ENCODE measurements at places on chromosomes 4 and X.

GRCh38 chr4:56804551-56804950, 16.9 kb downstream of the SPINK2 start:
- peak; percentile 52 for DNase-seq

GRCh38 chr4:89008166-89008565, 48.8 kb downstream of the FAM13A start:
- no peak for DNase-seq

- peak; percentile 76 for DNase-seq
Measured at GRCh38 chr4:113760094-113760794, 1.3 kb downstream of the CAMK2D start.

GRCh38 chrX:40188573-40189417, 91.0 kb upstream of the BCOR start:
- no peak for DNase-seq

GRCh38 chr4:138063581-138063980, 178.6 kb downstream of the SLC7A11 start:
- DNase-seq = no peak

GRCh38 chrX:72467135-72467534, 105.5 kb downstream of the HDAC8 start:
- no peak for DNase-seq

DNA sequence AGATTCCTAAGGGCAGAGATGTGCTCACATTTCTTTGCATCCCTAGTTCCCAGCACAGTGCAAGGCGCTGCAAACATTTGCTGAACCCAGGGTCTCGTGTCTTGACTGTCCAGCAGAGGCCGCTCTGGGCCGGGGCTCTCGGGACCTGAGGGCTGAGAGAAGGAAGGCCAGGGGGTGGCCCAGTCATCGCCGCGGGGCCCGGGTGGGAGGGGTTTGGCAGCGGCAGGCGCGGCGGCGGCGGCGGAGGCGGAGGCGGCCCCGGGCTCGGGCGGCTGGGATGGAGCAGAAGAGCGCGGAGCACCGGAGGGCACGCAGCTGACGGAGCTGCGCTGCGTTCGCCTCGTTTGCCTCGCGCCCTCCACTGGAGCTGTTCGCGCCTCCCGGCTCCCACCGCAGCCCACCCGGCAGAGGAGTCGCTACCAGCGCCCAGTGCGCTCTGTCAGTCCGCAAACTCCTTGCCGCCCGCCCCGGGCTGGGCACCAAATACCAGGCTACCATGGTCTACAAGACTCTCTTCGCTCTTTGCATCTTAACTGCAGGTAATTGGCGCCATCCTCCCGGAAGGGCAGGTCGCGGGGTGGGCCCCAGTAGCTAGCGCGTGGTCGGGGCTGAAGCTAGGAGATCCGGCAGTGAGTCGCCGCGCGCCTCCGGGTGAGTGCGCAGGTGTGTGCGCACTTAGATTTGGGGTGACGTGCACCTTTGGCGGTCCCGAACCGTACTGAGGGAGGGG, at the start of gene PARM1:
Gene PARM1 (plus strand): TSS at position 285 of the 730 bp plus-strand sequence. CDS start 212 bp downstream, at position 497.
- peak; percentile 93 for DNase-seq

GRCh38 chr4:84579403-84579776, 3.5 kb upstream of the CDS1 start:
- DNase-seq = no peak

DNA sequence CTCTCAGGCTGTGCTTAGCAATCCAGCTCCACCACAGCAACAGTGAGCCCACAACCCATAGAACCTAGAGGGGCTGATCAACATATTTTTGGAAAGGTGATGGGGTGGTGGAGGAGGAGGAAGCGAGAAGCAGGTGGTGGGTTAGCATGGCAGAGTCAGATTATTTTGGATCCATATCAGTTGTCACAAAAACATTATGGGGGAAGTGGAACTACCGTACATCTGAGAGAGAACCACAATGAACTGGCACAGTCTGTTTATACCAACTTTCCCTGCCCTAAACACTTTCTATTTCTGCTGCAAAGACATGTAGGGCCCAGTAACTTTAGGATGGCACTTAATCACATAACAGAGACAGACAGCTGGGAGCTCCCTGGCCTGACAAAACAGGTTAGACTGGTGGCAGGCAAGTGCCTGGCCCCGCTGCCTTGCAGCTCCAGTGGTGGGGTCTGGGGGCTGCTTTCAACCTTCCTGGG, 4.3 kb downstream of the SLC9A7 start:
- no peak for DNase-seq

- DNase-seq = no peak
Measured at GRCh38 chrX:1466971-1467561, 14.4 kb upstream of the ASMTL start.

GRCh38 chr4:88570001-88570400, 22.3 kb upstream of the HERC3 start:
- DNase-seq = peak; percentile 34

DNA sequence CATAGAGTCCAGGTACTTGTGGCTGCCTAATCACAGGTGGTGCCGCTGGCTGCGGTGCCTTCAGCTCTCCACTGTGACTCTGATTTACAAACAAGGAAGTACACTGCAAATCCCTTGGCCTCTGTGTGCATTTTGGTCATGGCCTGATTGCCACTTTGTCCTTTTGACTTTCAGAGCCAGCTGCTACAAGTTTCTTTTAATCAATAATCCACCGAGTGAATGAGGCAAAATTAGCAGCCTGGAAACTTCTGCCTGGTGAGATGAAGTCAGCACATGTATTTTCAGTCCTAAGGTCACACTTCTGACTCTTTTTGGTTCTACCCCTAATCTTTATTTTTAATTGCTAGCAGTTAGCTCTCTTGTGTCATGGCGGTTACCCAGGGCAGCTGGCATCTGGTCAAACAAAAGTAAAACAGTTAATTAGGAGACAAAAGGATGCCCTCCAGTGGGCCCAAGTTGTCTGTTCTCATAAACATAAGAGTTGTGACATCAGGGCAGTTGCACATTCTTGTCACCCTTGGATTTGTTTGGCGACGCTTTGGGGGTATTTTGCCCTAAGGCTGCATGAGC, 62.3 kb upstream of the LNX1 start:
- DNase-seq = no peak

- DNase-seq = no peak
Measured at GRCh38 chrX:12721042-12721441, 70.2 kb upstream of the PRPS2 start.

GRCh38 chrX:17579026-17579425, 158.3 kb upstream of the SCML1 start:
- DNase-seq = no peak

GRCh38 chrX:109578916-109579315, 42.3 kb downstream of the NXT2 start:
- DNase-seq = no peak

DNA sequence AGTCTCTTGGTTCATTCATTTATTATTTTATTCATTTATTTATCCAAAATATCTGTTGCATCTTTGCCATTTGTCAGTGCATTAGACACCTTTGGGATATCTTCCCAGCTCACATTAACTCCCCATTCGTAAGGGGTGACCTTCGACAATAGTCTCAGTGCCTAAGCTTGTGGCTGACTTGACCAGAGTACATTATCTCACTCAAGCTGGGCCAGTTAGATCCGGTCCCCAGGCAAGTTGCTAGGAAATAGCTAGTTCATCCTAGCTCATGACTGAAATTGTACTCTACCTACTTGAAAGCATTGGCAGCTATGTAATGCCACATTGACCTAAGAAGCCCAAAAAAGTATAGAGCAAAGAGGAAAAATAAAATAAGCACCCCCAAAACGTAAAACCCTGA, 165.3 kb downstream of the FBXO8 start:
- no peak for DNase-seq

DNA sequence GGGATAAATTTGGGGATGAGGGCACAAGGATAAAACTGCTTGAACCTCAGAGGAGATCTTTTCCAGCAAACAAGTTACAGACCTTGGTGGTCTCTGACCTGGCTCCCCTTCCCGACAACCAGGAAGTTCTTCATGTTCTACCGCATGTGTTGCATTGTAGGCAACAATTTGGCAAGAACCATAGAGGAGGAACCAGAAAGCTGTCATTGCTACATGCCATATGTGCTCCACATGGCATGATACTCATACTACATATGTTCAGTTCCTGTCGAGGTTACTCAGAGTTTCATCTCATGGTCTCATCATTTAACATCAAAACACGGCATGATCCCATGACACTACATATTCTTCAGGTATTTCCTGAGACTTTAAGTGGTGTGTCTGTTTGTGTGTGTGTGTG, 235.9 kb downstream of the OR13H1 start:
- no peak for DNase-seq

DNA sequence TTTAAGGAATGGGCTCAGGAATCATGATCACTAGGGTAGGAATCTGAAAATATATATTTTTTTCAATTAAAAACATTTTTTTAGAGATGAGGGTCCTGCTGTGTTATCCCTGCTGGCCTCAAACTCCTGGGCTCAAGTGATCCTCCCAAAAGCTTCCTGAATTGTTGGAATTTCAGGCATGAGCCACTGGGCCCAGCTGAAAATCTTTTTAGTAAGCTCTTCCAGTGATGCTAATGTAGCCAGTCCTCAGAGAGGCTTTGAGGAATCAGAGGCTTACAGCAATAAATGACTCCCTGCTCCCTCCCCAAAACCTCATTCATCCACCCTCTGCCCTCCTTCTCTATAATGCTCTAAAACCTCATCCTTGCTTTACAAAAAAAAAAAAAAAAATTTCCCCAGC, 129.5 kb downstream of the ZIC3 start:
- no peak for DNase-seq

DNA sequence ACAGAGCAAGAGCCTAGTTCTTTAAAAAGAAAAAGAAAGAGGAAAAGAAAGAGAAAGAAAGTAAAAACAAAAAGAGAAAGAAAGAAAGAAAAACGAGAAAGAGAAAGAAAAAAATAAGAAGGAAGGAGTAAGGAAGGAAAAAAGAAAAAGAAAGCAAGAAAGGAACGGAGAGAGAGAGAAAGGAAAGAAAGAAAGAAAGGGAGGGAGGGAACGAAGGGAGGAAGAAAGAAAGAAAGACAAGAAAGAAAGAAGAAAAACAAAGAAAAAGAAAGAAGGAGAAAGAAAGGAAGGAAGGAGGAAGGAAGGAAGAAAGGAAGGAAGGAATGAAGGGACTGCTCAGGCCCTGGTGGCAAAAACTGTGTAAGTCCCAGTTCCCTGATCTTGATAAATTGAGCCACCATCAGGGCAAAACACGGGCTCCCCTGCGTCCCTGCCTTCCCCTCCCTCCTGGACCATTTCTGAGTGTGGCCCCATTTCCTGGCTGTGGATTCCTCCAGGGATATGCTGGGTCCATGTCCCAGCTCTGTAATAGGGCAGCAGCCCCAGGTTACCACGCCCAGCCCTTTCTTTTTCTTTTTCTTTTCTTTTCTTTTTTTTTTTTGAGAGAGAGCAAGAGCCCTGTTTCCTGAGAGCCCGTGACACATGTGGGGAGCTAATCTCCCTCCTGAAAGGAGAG, 44.8 kb downstream of the SHOX start:
- peak; percentile 51 for DNase-seq

DNA sequence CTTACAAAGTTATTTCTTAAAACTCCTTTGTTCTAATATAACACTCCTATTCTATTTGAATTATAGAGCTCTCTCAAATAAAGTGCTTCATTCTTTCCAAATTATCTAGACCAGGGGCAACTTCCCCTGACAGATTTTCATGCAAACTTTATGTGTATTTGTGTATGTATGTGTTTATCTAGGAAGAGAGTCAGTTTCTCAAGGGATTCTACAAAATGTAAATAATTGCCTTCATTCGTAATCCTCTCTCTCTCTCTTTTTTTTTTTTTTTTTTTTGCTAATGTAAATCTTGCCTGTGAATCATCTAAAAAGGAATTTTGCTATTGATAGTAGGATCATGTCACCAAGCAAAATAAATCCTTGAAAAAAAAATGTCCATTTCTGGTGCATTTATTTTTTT, 38.9 kb upstream of the RBPJ start:
- no peak for DNase-seq

DNA sequence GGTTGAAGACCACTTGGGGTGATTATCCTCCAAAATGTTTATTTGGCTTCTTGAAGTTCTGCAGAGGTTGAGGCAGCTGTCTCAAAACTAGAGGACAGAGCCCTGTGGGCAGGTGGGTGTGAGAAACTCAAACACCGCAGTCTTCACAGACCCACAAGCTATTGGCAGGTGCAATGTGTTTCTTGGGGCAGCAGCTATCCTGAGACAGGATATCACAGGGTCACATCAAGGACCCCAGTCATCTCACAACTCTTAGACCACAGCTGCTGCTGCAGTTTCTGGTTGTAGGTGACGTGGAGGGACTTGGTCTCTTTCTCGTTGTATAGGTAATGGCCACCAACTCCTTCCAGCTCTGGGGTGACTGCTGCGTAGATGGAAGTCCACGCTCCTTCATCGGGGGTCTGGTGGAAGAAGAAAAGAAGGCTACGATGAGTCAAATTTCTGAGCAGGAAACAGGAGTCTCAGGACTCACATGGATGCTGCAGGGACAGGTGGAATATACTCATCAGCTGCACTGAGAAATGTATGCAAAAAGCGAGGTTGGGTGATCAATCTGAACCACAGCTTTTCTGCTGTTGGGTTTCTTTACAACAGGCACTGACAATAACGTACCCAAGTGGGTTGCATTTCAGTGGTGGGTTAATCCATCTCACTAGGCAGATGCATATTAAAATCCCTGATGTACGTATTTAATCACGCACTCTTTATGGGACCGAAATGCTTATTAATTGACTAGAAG, 279.8 kb downstream of the DHRSX start:
- DNase-seq = no peak

DNA sequence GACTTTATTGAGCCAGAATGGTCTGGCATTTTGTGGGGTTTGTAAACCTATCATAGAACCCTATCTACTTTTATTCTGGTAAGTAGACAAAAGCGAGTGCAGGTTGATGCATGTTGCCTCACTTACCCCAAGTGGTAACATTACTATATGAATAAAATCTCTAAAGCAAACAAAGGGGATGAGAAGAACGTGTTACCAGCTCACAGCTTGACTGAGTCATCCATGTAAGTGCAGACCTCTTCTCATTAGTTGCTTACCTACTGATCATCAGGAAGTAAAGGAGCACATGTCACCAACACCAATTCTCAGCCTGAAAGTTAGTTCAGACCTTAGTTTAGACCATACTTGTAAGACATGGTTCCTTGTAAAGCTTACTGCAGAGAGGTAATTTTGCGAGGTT, 1328.3 kb downstream of the C4orf33 start:
- DNase-seq = no peak

DNA sequence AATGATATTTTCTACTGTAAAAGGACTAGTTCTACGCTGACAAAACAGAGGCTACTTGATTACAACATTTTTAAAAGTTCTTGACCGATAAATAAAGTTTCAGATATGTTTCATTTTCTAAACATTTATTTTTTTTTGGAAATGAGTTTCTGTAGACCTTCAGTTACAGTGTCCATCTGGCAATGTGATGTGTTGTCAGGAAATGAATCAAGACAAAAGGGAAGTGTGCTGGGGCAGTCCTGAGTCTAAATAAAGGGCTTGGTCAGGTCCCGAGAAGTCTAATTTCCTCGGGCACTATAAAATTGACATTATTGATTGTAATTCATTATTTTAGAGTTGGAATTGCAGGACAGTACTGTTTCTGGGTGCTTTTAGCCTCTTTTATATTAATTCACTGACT, 57.0 kb upstream of the FTHL17 start:
- DNase-seq = no peak

- no peak for DNase-seq
Measured at GRCh38 chr4:15476396-15476795, 6.7 kb downstream of the CC2D2A start.

GRCh38 chr4:19130866-19131265, 1109.3 kb upstream of the LCORL start:
- DNase-seq = no peak
